Activated naive CD4-positive, alpha-beta T cell (primary cell): ENCODE measurements at places on chromosomes 11 and 22.

DNA sequence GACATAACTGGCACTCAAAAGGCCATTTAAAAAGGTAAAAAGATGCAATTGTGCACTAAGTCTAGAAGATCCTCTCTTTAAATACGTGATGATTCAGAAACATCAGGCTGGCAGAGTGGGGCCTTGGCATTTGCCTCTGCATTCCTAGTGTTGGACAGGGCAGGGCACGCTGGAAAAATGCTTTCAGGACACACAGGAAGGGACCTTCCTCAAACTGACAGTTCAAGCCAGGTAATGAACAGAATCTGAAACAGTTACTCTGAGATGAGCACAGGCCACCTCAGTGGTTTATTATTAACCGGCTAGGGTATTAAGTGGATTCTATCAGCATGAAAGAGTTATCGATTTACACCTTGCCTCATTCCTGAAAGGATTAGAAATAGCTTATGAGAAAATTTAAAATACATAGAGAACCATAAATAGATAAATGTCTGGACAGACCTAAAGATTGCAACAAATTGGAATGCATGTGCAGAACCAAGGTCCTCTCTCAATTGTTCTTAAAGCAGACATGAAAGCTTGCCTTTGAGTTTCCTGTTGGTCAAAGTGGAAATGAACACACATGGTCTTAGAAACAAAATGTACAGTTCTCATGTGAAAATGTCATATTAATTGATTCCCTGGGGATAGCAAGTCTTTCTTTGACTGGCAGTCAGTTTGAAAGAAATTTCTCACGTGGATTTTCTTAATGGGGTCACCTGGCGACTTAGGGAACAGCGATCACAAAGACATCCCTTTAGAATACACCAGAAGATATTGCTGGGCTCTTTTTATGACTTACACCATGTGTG, 21.5 kb upstream of the CSNK2A3 start:
- no peak for DNase-seq

- no peak for DNase-seq
Observed at GRCh38 chr11:120707098-120707497, 195.6 kb downstream of the GRIK4 start.

GRCh38 chr11:134517115-134517514, 105.1 kb upstream of the B3GAT1 start:
- DNase-seq, result no peak

GRCh38 chr11:14021738-14022137, 59.2 kb downstream of the SPON1 start:
- no peak for DNase-seq

- DNase-seq, result no peak
Observed at GRCh38 chr22:50476868-50477267, 2.0 kb upstream of the SBF1 start.

GRCh38 chr22:42069801-42070516, 653 bp downstream of the NAGA start:
- DNase-seq, result no peak

- DNase-seq, result no peak
Observed at GRCh38 chr11:119006656-119007055, 8.7 kb downstream of the CENATAC start.

GRCh38 chr11:77064648-77065217, 2.0 kb upstream of the CAPN5 start:
- no peak for DNase-seq

DNA sequence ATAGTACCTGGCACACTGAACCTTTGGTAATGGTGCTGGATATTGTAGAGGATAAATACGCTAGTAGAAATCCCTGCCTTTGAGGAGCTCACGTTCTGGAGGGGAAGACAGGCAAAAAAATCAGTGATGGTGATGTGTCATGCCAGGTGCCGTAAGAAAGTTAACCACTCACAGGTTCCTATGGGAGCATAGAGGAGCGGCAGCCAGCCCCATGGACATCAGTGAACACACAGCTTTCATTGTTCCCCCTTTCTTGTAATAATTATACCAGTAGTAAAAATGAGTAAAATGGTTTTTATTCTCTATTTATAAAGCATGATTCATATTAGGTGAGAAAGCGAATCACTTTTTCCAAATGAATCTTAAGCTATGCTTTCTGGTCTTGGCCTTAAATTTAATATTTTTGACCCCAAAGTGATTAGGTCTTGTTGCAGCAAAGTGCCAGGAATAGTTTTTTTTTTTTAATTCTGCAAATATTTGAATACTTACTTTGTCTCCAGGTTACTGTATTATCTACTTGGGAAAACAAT, 57.9 kb downstream of the UVRAG start:
- no peak for DNase-seq
